ENCODE measurements at places on chromosomes 11 and 22. TPM values are rescaled to one million over a fixed set of nuclear protein-coding genes. Genes with fewer than 3 reads are reported as not detected.

MGAT3 gene
- 5.5 TPM for total RNA-seq

CST6 gene
- total RNA-seq = 1,053 TPM

PACSIN3 gene
- 47.7 TPM for total RNA-seq

VWA5A gene
- 16.4 TPM for total RNA-seq
